ENCODE measurements at places on chromosomes 2 and 18. TPM values are rescaled to one million over a fixed set of nuclear protein-coding genes. Genes with fewer than 3 reads are reported as not detected.

The FN1 gene
- 2.5 TPM for total RNA-seq

GRCh38 chr18:45958027-45958426, 9.1 kb downstream of the EPG5 start:
- DNase-seq: no peak

DNA sequence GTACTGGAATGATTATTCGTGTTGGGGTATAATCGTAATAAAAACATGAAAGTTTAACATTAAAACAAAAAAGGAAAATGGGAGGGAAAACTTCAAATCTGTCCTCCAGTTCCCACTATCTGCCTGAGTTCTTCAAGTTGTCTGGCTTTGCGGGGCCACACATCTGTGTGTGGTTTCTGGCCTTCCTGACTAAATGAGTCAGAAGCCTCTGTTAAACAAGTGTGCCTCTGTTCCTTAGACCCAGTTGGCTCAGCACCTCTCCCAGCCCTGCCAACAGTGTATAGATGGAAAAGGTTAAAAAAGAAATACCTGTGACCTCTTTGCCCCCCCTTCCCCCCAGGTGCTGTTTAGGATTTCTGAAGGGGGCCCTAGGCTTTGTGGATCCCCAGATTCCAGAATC, 30.2 kb downstream of the XDH start:
- peak; percentile 63 for DNase-seq

GRCh38 chr2:8278709-8279354, 403.0 kb upstream of the ID2 start:
- no peak for DNase-seq

GRCh38 chr2:96702098-96702785, 37.6 kb downstream of the LMAN2L start:
- no peak for DNase-seq
